ENCODE measurements at places on chromosomes 1 and 21.

- no peak for DNase-seq
Measured at GRCh38 chr1:1132042-1132950, 16.4 kb upstream of the C1orf159 start.

DNA sequence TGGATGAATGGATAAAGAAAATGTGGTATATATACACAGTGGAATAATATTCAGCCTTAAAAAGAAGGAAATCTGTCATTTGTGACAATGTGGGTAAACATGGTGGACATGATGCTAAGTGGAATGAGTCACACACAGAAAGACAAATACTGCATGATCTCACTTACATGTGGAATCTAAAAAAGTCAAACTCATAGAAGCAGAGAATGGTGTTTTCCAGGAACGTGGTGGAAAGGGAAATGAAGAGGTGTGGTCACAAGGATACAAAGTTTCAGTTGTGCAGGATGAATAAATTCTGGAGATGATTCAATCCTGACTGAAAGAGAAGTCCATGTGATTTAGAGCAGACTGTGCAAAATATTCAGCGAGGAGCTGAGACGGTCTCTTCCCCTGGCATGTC is 56.6 kb downstream of the RYR2 start:
- no peak for DNase-seq

DNA sequence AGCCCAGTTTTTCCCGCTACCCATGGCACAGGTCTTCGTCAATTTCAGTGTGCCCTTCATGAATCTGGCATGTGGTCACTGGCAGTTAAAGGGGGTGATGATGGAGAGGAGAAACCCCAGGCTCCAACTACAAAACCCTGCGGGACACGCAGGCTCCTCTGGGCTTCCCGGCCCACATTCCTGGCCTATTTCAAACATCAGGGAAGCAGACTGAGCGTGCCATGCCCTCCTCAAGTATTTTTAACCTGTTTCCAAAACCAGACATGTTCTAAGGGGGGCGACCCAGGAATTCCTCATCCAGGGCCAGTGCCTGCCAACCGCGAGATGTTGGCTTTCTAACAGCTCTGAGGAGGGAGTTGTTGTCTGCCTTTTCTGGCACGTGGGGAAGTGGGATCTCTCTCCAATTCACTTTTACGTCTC is 85.1 kb downstream of the CAPZB start:
- no peak for DNase-seq

DNA sequence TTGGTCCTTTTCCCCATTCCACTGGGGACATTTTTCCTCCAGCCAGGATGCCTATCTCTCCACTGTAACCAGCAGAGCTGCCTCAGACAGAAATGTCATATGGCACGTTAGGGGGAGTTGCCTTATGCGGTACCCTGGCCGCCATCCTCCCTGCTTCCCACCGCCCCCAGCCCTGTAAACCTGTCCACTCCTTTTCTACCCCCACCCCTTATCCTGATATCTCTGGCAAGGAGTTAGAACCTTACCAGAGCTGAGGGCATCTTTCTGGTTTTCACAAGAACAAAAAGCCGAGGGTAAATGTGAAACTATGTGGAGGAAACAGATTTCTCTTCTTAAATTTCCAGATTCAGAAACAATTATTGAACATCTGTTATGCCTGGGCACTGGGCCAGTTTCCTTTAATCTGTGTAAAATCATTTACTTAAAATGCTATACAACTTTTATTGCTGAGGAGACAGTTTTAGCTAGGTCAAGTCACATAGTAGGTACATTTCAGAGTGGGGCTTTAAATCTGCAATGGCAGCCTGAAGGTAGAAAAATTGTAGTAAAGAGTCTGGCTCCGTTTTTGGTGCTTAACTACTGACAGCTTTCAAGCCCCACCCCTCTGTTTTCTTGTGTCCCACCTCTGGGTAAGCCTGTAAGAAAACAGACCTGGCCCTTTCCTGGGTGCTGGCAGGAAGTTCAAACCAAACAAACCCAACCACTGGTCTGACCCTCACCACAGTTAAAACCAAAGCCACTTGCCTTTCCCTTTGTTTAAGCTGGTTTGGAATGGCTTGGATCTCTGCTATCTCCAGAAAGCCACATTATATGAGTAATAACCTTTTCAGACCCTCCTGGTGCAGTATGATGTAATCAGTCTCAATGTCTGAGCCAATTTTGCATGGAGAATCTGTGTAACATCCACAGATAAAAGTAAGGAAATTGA is 319.0 kb downstream of the HHAT start:
- DNase-seq, result no peak

- DNase-seq, result no peak
Measured at GRCh38 chr1:26409191-26409807, 1.3 kb upstream of the LIN28A start.

DNA sequence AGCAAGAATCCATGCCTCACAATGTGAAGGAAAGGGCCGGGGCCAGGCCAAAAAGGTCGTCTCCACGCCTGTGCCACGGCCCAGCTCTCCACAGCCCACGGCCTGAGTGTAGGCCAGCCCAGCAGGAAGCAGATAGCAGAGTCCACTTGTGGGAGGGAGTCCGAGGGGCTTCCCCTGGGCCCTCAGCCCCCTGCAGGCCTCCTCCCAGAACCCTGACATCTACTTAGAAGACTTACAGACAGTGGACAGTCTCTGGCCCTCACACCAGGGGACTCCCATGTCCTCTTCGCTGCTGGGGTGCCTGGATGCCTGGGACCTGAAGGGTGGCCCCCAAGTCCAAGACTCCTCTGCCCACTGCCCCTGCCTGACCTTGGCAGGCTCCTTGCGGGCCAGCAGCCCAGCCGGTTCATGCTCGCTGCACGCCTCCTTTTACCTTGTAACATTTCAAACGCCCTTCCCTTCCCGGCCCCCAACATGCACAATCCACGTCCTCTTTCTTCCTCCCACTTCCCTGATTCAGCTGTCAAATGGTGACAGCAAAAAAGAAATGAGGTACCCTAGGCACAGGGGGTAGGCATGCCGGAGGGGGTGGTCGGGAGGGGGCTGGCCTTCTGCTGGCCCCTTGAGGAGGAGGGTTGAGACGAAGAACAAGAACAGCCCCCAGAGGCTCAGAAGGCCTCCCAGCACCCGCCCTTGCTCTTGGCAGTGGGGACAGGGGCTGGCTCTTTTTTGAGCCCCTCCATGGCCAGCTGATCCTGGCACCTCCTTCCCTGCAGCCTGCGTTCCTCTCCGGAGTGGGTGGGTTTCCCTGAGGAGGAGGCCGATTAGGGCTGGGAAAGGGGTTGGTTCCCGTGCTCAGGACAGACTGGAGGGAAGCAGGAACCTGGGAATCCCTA is 997 bp upstream of the PTPN7 start:
- DNase-seq, result no peak

DNA sequence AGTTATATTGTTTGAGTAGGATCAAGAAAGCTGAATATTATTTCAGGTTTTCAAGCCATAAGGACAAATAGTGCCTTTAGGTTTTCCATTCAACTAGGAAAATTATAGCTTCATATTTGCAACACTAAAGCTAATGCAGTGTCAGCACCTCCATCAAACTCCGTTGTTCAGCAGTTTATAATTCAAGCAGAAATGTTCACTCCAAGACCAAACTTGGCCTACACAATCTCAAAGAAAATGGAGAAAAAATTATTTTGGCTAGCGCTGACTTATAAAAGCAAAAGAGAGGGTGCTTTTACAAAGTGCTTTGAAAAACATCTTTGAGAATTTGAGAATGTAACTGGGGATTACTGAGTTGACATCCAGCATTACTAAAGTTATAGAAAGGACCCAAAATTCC is 1.4 kb downstream of the SPAG17 start:
- DNase-seq, result no peak

GRCh38 chr1:53359934-53360276 is 32.0 kb upstream of the LRP8 start:
- no peak for DNase-seq

DNA sequence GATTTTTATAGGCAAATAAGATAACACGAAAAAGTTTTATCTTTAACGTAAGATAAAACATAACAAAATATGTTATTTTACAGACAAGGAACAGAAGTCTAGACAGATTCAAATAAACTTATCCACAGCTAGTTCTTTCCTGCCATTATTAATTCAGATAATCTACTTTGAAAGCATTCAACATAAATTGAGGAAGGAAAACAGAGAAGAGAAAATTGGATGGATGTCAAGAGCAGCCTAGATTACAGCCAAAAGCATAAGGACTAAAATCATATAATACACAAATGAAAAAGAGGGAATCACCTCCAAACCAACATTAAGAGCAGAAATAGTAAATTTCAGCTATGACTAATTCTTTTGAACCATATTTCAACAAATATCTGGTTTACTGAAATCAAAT is 15.5 kb downstream of the TRIM33 start:
- DNase-seq, result no peak

- no peak for DNase-seq
Measured at GRCh38 chr1:167623951-167624350, 6.1 kb upstream of the RCSD1 start.

DNA sequence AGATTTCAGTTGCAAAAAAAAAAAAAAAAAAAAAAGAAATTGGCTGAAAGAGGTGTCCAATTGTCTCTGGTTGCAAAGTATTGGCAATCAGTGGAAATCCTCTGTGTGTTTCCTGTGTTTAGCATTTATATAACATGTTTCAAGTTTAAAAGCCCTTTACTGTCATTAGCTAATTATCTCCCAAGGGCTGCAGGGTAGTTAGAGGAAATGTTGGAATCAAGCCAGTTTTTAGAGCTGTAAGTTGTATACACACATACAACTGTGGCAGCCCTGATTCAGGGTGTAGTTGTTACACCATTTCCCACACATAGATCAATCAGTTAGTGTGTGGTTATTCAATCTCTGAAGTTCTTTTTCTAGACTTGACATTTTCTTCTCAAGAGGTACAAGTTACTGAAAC is 8.9 kb upstream of the ZNF326 start:
- no peak for DNase-seq

- DNase-seq, result no peak
Measured at GRCh38 chr1:22889213-22889827, 83.3 kb downstream of the LACTBL1 start.

DNA sequence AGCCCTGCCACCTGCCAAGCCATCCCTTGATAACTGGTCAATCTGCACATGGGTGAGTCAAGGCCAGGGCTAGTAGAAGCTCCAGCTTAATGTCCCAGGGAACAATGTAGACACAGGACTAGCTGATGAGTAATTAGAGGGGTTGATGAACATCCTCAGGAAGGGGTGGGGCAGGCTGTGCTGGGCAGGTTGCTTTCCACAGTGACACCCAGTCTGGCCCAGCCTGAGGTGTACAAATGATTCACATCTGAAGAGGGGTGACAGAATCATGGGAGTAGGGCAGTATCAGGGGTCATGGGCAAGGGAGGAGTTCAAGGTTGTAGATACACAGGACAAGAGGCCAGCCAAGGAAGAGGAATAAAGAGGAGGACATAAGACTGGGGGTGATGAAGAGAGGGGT is 4.3 kb downstream of the LPAR3 start:
- peak; percentile 17 for DNase-seq

- no peak for DNase-seq
Measured at GRCh38 chr1:94031154-94031553, 89.8 kb downstream of the ABCA4 start.

DNA sequence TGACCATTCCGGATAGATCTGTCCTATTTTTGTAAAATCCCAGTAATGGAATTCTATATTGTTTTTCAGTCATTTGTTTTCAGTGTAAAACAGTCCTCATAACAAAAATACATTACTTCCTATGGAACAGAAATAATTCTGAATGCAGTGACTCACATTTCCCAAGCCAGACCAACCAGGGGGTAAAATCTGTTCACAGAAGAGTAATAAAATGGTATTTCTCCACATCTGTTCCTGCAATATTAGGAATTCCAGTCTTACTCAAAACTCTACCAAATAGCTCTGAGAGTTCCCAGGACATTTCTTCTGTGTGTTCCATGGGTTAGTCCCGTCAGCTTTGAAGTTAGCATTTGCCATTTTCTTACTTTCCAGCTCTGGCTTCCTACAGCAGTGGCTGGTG is 2.6 kb upstream of the DDR2 start:
- no peak for DNase-seq

All from activated gamma-delta T cell treated with Interleukin-2 at 50 U/mL for 16 hours (primary cell).